ENCODE measurements at places on chromosomes 13 and 19.

GRCh38 chr13:50509771-50510441 is 333.6 kb downstream of the DLEU7 start:
- no peak for DNase-seq

GRCh38 chr19:39436350-39436716 is 584 bp upstream of the RPS16 start:
- no peak for DNase-seq

DNA sequence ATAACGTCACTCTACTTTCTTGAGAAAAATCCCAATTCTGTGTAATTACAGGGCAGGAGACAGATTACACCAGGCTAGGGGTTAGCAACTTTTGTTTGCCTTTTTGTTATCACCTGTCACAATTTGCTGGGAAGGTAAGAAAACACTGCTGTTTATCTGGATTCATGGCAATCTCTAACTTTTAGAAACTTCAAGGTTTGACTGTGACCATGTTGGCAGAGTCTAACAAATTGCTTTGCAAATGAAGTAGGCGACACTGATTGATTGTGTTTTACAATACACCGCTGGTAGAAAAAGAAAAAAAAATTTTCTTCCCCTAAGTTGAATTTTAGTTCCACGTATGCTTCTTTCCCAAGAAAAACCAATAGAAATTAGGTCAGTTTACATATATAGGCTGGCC is 10.4 kb upstream of the PDX1 start:
- no peak for DNase-seq

GRCh38 chr19:19292607-19293006 is 19.5 kb upstream of the TM6SF2 start:
- DNase-seq: no peak

- DNase-seq: no peak
These were observed 557.1 kb downstream of the DACH1 start for GRCh38 chr13:71309905-71310304.

Data from left hindlimb (tissue), 1 donor.